ENCODE measurements at places on chromosomes 2 and 18.

- no peak for DNase-seq
Observed at GRCh38 chr2:167240671-167241070, 352.4 kb downstream of the XIRP2 start.

GRCh38 chr18:79258447-79258846, 137.3 kb upstream of the NFATC1 start:
- no peak for DNase-seq

DNA sequence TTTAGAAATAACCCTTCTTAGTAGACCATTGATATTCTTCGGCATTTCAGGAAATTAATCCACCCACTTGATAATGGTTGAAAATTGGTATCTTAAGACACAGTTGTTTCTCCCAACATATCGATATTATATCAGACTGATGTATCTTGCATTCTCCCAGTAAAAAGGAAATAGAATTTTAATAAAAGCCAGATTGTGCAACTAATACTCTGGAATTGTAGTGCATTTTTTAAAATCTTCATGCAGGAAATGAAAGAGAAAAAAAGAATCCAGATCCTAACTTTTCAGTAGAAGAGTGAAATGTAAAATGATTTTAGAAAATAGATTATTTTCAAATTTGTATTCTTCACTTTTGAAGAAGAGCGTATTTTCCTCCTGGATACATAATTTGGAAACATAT, 1168.4 kb downstream of the DPP10 start:
- DNase-seq = no peak

DNA sequence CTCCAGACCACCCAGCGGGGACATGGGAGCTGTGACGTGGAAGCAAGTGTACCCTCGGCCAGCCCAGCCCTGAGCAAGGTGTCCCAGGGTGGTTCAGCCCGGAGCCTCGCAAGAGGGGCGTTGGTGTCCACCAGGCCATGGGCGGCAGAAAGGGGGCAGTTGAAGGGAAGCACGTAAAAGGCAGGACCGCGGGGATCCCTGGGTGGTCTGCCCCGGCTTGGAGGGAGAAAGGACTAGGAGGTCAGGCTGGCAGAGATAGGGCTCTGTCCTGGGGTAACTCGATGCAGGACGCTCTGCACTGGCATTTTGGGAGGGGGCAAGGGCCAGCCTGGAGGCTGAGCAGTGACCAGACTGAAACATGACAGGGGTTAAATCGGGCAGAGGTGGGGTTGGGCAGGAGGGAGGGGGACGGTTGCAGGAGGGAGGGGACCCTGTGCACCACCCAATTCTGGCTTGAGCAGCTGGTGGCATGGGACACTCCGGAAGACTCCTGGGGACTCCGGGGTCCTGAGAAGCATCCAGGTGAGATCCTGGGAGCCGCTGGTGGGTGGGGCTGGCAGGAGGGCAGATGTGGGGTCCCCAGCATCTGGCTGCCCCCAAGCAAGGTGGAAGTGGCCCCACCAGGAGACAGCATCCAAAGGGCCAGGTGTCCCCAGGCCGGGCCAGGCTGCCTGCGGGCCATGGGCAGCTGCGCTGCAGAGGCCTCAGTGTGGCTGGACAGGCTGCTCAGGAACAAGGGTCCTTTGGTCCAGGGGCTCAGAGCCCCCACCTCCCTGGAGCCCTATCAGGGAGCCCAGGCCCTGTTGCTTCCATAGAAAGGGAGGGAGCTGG, 46.8 kb upstream of the GPC1 start:
- DNase-seq = no peak

DNA sequence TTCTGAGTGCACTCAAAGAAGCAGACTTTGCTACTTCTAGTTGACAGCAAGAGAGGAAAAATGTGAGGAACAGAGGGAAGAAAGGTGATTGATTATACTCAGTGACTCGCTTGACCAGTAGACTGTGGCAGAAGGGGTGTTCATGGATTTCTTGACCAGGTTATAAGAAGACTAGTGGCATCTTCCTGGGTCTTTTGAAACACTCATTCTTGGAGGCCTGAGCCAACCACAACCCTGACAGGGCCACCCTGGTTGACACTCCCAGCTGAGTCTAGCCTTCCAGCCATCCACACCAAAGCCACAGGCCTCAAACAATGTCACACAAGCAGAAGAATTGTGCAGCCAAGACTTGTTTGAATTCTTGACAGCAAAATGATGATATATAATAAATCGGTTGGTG, 366.3 kb downstream of the SS18 start:
- no peak for DNase-seq
